HepG2 (cell line): ENCODE measurements at places on chromosomes 7 and 10. TPM values are rescaled to one million over a fixed set of nuclear protein-coding genes. Genes with fewer than 3 reads are reported as not detected.

Gene VCL
- 23.7 and 26.9 TPM in 2 replicates for total RNA-seq

Gene SRRM3
- total RNA-seq = 0.11 and 0.13 TPM in 2 replicates

DNA sequence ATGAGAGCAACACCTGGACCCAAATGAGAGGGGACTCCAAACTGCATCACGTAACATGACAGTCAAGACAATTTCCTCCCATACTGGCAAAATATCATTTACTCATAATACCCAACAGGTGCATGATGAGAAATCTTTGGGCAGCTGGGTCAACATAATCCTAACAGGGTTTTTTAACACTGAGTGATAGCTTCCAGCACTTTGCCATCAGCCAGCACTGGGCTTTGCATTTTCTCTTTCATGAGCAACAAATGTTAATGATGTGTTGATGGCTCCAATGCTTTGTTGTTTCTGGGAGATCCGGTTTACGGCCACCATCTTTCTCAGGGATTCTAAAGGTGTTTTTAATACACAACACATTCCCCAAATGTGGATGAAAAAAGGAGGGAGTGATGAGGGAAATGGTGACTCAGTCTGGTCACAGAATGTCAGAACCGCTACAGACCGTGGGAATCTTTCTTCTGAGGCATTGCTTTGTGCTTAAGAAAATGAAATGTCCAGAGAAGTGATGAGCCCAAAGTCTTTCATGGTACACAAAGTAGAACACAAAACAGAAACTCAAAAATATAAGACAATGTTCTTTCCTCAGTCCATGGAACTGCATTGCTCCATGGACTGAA, 705.7 kb upstream of the IGFBP3 start:
- H3K36me3 ChIP-seq = no peaks in the 10 kb centered on the region
- H3K27me3 ChIP-seq = no peaks in the 10 kb centered on the region
- no peaks in the 10 kb centered on the region for H3K4me1 ChIP-seq
- no peak for DNase-seq

- H3K36me3 ChIP-seq = no peaks in the 10 kb centered on the region
- H3K4me3 ChIP-seq = no peak overlapping the region
- no peaks in the 10 kb centered on the region for H3K27me3 ChIP-seq
- no peak overlapping the region for H3K27ac ChIP-seq
- no peak for DNase-seq
Measured at GRCh38 chr10:130358981-130359650, 222.9 kb downstream of the GLRX3 start.
